Activated CD4-positive, CD25-positive, alpha-beta regulatory T cell treated with anti-CD3 and anti-CD28 coated beads, Interleukin-2, amount 50 U/mL, for 16 hours (primary cell): ENCODE measurements at places on chromosomes 3 and 15.

- DNase-seq = no peak
Measured at GRCh38 chr3:106842151-106842550, 535.1 kb upstream of the CCDC54 start.

- no peak for DNase-seq
Measured at GRCh38 chr3:157030712-157031111, 129.2 kb downstream of the CCNL1 start.

GRCh38 chr15:101522091-101522490 lies 32.6 kb upstream of the PCSK6 start:
- no peak for DNase-seq

- no peak for DNase-seq
Measured at GRCh38 chr3:30258426-30259392, 347.7 kb upstream of the TGFBR2 start.

DNA sequence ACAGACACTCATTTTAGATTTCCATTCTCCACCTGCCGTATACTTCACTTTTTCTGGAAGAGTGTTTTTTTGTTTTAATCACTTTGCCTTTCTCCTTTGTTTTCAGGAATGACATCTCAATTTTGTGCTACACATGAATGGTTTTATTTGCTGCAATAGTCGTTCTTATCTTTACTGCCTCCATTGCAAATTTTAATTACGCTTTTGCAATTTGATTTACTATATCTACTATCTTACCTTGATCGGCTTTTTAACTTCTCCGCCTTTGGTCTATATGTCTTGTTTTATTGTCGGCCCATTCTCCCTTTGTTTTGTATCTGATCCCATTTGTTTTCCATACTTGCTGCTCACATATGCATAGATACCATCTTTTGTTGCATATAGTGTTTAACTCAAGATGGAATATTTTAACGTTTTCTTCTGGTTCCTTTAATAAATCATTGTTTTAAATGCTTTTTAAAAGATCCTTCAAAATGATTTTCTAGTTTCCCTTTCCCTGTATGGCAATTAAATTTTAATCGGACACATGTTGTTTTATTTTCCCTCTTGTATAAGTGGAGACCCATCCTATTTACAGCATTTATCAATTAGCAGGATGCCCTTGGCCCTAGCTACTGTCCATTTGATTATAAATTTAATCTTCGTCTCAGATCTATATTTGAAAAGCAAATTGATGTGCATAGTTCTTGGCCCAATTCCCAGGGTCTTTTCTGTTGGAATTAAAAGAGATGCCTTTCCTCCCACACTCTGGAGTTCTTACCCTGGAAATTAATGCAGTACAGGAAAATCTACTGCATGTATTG lies 97.2 kb upstream of the CNTN4 start:
- no peak for DNase-seq
